ENCODE measurements at places on chromosomes 5 and 9.

- DNase-seq = no peak
Observed at GRCh38 chr9:110777876-110778215, 109.3 kb downstream of the MUSK start.

- DNase-seq = no peak
Observed at GRCh38 chr5:96125231-96125891, 163.7 kb upstream of the ELL2 start.

- DNase-seq = no peak
Observed at GRCh38 chr5:161165998-161166660, 314.1 kb upstream of the ATP10B start.

- DNase-seq = no peak
Observed at GRCh38 chr5:52994266-52994665, 5.1 kb downstream of the ITGA2 start.

DNA sequence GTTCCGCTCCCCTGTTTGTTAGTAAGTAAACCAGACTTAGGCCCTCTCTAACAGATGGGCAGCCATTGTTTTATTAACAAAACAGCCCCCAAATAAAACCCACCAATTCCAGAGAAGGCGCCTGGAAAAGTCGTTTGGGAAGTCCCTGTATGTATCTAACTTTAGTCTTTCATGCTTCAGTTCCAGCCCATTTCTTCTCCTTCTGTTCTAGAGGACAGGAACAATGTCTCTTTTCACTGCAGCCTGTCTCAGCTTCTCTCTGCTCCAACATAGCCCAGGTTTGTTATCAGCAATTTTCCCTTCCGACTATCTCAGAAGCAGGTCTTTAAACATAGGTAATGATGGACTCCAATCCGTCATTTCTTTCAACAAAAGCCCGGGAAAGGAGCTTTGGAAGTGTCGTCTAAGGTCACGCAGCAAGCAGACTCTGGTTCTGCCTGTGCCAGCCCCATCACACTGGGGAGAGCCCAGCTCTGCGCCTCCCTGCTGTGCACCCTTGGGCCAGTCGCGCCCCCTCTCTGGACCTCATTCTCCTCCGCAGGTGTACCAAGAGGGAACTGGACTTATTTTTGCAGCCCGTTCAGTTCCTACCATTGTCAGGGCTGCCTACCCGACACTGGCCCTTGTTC is 9.6 kb upstream of the AKNA start:
- DNase-seq = no peak

GRCh38 chr9:87461256-87461655 is 36.4 kb upstream of the DAPK1 start:
- no peak for DNase-seq

GRCh38 chr5:62547945-62548630 is 30.5 kb upstream of the LRRC70 start:
- DNase-seq = no peak

DNA sequence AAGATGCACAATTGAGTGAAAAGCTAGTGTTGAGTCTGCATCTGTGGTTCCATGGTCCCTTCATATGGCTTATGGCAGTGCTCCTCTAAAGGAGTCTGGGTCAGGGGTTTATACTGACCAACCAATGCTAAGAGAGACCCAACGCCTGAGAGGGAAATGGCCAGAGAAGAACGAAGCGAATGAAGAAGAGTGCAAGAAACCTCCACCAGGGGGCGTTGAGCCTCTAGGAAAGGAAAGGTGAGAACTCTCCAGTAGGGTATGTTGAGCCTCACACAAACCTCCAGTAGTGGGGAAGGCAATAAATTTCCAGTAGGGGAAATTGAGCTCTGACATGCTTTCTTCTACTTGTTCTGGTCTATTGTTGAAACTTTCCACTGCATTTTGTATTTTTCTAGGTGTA is 470.6 kb downstream of the PRDM9 start:
- no peak for DNase-seq

GRCh38 chr5:68251386-68251785 is 35.8 kb downstream of the PIK3R1 start:
- no peak for DNase-seq

DNA sequence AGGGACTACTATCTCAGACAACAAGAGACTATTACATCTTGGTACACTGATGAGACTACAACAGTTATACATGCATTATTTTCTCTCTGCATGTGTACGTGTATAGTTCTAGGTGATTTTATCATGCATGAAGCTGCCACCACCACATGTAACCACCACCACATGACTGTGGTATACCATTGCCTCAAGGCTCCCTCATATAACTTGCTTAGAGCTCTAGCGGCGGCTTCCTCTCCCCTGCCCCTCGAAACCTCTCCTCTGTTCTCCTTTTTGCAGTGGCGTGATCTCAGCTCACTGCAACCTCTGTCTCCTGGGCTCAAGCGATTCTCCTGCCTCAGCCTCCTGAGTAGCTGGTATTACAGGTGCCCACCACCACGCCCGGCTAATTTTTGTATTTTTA is 162.3 kb downstream of the AOPEP start:
- DNase-seq = no peak

- no peak for DNase-seq
Observed at GRCh38 chr5:25754895-25755294, 1110.1 kb upstream of the CDH10 start.

DNA sequence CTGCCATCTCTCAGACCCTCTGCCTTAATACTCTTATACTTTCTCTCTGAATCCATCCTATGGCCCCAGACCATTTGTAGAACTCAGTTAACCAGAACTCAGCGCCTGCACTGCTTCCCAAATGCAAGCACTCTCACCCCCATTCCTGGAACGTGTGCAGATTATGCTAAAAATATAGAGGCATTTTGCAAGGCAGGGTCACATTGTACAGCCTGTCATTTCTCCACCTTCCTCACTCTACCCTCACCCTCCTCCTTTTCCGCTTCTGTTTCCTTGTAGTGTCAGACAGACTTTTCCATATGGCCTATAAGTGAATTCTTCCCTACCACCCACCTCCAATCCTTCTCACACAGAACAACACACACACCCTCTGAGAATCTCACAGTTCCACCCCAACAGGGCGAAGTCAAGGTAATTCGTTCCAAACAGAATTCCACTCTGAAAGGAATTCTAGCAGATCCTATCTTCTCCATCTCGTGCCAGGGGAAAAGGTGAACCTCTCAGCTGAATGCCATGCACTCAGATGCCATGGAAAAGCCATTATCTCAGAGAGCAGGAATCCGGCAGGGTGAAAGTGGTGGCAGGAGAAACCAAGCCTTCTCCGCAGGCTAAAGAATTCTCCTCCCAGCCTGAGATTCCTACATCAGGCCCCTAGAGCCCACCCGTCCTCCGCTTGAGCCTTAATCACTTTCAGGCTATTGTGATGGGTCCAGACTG is 25.3 kb downstream of the GGTA1 start:
- DNase-seq = no peak

- no peak for DNase-seq
Observed at GRCh38 chr5:154729613-154730012, 25.6 kb upstream of the LARP1 start.

GRCh38 chr5:73420666-73421065 is 27.9 kb downstream of the FOXD1 start:
- no peak for DNase-seq

- DNase-seq = no peak
Observed at GRCh38 chr5:132782101-132782500, 5.1 kb upstream of the SEPTIN8 start.

- no peak for DNase-seq
Observed at GRCh38 chr5:166926138-166926537, 1365.3 kb upstream of the WWC1 start.

- no peak for DNase-seq
Observed at GRCh38 chr5:89901346-89901745, 508.2 kb downstream of the CETN3 start.

- no peak for DNase-seq
Observed at GRCh38 chr9:137721899-137722298, 103.1 kb downstream of the EHMT1 start.

- no peak for DNase-seq
Observed at GRCh38 chr9:97575673-97576200, 57.4 kb downstream of the TSTD2 start.

DNA sequence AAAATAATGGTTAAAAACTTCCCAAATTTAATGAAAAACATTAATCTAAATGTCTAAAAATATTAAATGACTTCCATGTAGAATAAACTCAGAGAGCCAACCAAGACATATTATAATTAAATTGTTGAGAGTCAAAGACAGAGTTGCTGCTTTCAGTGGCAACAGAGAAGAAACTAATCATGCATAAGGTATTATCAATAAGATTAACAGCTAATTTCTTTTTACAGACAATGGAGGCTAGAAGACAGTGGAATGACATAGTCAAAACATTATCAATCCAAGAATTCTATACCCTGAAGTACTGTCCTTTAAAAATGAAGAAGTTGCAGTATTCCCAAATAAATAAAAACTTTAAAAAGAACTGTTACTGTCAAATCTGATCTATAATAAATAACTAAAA is 268.7 kb downstream of the IRX2 start:
- no peak for DNase-seq

- no peak for DNase-seq
Observed at GRCh38 chr9:126337729-126338372, 11.2 kb downstream of the MVB12B start.

GRCh38 chr5:112063856-112064255 is 306.9 kb upstream of the NREP start:
- no peak for DNase-seq

DNA sequence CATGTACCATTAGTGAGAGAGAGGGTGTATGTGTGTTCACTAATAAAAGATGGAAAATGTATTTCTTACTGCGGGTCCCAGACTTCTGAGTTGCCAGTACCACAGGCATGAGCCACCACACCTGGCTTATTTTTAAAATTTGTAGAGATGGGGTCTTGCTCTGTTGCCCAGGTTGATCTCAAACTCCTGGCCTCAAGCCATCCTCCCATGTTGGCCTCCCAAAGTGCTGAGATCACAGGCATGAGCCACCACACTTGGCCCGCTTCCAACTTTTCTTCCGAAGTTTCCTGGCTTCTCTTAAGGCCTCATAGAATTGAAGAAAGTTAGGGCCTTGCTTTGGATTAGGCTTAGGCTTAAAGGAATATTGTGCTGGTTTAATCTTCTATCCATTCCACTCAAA is 40.4 kb upstream of the F2RL2 start:
- DNase-seq = no peak

DNA sequence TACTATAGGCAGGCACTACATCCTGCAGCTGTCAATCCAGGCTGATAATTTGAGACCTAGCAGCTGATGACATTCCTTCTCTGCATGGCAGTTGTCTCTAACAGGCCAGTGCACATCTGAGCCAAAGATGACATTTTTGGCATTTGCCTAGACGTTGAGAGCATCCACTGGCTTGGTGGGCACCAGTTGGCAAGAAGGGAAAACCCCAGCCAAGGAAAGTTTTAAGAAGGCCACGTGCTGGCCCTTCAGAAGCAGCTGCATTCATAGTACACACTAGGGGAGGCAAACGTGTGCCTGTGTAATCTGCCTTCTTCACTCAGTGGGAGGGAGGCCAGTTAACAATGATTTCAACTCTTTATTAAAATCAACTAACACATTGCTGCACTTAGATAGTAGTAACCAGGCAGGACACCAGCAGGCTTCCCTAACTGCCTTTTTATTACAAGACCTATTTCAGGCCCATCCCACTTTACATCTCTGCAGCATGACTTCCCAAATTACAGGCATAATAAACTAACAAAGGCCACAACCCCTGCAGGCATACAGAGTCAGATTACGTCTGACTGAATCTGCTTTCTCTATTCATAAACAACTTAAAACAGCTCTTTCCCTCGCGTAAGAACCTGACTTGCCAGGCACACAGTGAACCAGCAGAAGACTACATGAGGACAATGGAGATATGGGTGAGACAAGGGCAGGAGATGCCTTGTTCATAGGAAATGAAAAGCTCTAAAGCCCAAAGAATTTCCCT is 576.3 kb downstream of the PDE4D start:
- peak; percentile 17 for DNase-seq

GRCh38 chr9:70613024-70613768 is 198.7 kb upstream of the KLF9 start:
- DNase-seq = no peak

GRCh38 chr5:16896767-16897166 is 39.3 kb downstream of the MYO10 start:
- DNase-seq = no peak

GRCh38 chr5:106854922-106855321 is 815.8 kb downstream of the EFNA5 start:
- no peak for DNase-seq

GRCh38 chr9:129270903-129271431 is 92.9 kb upstream of the IER5L start:
- DNase-seq = peak; percentile 92

DNA sequence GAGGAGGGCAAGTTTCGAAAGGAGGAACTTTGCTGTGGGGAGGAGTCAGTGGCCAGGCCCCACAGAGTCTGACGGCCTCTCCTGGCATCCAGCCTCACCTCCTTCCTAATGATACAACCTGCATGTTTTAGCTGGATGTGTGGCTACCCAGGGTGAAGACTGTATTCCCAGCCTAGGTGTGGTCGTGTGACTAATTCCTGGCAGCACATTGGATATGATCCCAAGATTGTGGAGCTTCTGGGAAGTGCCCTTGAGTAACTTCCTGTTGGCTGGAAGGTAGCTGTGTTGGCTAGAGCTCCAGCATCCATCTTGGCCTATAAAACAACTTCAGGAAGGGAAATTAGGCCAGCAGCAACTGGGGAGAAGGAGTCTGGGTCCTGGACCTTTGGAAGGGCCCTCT is 19.0 kb upstream of the LPCAT1 start:
- DNase-seq = no peak

DNA sequence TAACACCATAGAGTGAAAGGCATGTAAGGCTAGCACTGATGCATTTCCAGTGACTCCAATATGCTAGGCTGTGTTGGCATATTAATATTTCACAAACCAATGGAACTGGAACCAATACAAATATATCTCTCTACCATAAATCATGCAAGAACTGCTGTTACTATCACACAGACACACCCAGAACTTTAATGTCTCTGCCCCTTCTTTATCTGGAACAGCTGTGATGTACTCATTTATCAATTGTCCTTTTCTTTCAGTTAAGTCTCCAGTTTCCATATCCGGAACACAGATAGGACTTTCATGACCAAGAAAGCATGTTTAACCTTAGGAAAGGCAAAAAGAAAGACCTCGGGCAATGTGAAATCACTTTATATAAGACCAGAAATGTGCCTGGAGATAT is 70.3 kb downstream of the SPTLC1 start:
- DNase-seq = no peak

GRCh38 chr5:27083449-27084415 is 45.3 kb upstream of the CDH9 start:
- no peak for DNase-seq

DNA sequence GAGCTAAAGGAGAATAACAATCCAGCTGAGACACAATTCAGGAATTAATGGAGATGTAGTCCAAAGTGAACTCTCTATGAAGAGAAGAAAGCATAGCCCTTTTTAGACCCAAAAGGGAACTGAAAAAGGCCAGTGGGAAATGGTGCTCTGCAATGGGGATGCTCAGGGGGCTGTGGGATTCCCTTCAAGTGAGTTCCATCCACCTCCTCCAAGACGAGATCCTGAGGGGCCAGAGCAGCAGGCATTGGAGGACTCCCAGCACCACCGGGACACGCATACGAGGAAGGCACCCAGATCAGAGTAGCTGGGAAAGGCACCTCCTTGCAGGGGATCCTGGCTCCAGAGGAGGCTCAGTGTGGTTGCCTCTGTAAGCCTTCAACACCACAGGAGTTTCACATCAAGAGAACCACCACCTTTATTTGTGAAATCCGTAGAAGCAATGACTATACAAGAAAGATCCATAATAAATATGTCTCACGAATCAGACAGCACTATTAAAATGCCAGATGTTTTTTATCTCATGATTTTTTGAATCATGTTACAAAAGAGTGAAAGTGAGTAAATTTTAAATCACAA is 288.2 kb downstream of the MED10 start:
- DNase-seq = no peak

Data from BJ (cell line).